ENCODE measurements at places on chromosomes 13 and 19. TPM values are rescaled to one million over a fixed set of nuclear protein-coding genes. Genes with fewer than 3 reads are reported as not detected.

The ARL11 gene
- not detected for total RNA-seq

The PRPF31 gene
- 79.4 TPM for total RNA-seq

The LILRB3 gene
- not detected for total RNA-seq

The SCN1B gene
- total RNA-seq = 7.4 TPM

The ACER1 gene
- not detected for total RNA-seq

The PLIN4 gene
- total RNA-seq = 8.9 TPM

The TPTE2 gene
- not detected for total RNA-seq

The CPAMD8 gene
- total RNA-seq = 3.5 TPM

The ZNF587 gene
- total RNA-seq = 22.3 TPM

The ZNF383 gene
- total RNA-seq = 9.3 TPM

The STAP2 gene
- 5.5 TPM for total RNA-seq

The ZNF136 gene
- total RNA-seq = 6.4 TPM

The CCL25 gene
- not detected for total RNA-seq

The TMPRSS9 gene
- total RNA-seq = not detected

The CALR gene
- 1,350 TPM for total RNA-seq

Data from smooth muscle cell of trachea (primary cell).